ENCODE measurements at places on chromosomes 13 and 19.

DNA sequence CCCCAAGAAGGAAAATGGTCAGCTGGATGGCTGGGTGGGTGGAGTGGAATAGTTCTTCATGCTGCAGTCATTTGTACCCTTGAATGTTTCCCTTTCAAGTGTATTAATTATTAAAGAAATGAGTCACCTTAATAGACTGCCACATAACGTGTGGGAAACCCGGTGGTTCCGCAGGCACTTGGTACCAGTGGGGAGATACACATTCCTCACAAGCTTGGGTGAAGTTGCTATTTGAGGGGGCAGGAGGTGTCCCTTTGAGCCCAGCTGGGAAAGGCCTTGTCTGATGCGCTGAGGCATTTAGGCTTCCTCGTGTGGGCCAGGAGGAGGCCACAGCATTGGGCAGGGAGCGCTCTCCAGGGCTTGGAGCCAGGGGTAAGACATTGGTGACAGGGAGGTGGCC is 57.7 kb downstream of the ATP8A2 start:
- no peak for DNase-seq

DNA sequence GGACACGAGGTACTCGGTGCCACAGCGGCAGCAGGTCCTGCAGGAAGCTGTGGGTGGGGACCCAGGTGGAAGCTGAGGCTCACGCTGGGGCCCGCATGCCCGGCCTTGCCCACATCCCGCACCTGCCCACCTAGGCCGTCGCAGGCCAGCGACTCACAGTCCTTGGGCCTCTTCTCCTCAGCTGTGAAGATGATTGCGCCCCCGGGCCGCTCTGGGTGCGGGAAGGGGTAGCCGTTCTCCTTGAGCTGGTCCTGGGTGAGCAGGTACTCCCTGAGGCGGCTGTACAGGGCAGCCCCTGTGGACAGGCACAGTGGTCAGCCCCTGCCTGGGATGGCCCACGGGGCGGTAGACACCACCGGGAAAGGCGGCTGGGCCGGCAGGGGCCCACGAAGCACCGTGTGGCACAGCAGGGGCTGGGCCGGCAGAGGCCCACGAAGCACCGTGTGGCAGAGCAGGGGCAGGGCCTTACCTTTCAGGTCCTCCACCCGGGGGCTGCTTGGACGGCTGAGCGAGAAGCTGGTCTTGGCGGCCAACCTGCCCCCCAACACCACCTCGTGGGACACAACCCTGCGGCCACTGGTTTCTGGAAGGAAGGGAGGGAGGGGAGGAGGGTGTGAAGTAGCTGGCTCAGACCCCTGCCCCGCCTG is 6.6 kb upstream of the ATP8B3 start:
- DNase-seq: no peak

DNA sequence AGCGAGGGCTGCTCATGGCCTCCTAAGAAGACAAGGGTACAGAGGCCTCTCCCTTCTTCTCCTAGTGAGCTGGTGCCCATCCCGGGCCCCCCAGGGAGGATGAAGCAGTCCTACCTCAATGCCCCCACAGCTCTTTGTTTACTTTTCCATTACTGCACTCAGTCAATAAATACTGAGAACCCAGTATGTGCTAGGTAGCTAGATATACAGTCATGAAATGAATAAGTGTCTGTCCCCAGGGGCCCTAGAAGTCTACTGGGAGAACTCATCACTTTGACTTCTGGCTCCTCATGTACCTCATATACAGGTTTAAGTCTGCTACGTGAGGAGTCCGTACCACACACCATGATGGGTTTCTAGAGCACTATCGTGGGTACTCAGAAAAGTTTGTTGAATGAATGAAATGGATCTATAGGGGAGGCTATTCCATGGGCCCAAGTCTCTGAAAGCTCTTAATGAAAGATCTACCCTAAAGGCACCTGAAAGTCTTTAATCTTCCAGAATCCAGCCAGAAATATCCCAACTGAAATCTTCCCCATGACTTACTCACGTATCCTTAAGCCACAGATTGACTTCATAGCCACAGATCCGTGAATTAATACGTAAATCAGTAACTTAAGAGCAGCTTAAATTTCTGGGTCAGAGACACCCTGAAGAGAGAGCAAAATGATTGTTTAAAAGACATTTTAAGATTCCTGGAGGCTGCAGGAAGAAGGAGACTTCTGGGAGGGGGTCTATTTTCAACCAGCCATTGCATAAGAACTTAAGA is 51.6 kb upstream of the POMP start:
- no peak for DNase-seq

GRCh38 chr19:29507081-29507860 is 18.5 kb upstream of the VSTM2B start:
- no peak for DNase-seq

DNA sequence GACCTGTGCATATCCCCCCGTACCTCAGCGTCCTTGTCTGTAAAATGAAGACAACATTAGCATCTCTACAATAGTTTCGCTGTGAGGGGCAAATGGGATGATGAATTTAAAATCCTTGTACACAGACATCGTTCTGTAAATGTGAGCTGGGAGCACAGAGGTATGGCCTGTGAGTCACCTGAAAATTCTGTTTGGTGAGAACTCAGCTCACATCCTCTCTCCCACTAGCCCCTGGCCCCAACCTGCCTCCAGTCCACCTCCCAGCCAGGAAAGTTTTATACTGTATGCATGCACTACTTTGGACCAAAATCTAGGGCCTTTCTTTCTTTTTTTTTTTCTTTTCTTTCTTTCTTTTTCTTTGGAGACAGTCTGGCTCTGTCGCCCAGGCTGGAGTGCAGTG is 8.7 kb upstream of the IZUMO2 start:
- no peak for DNase-seq

DNA sequence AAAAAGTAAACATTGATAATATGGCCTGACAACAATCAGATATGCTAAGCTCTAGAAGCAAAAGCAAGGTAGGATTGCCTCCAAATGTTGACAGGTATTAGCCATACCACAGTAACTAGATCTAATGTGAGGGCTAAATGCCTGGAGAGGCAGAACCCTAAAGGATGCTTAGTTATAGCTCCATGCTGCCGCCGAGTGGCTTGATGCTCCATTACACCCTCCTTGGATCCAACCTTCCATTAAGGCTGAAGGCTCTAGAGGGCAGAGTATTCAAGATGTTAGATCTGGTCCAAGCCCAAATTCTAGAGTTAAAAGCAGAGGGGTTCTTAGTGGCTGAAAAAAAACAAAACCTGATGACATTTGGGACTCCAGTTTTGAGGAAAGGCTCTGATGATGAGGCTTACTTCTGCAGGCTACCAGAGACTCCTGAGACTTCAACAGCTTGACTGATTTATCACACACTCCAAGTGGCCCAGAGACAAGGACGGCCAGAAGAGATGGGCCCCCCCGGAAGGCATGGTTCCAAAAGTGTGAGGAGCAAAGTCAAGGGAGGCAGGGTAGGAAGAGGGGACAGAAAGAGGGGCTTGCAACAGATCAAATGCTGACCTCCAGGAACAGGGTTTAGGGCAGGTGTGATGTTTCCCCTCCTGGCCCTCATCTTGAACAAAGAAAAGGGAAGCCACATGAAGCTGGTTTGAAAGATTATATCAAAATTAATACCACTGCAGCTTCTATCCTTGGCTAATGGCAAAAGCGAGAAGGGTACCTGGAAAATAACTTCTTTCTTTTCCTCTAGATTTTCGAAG is 21.9 kb upstream of the CPB2 start:
- DNase-seq: peak; percentile 52

GRCh38 chr19:47141695-47142094 is 11.1 kb downstream of the SAE1 start:
- no peak for DNase-seq

DNA sequence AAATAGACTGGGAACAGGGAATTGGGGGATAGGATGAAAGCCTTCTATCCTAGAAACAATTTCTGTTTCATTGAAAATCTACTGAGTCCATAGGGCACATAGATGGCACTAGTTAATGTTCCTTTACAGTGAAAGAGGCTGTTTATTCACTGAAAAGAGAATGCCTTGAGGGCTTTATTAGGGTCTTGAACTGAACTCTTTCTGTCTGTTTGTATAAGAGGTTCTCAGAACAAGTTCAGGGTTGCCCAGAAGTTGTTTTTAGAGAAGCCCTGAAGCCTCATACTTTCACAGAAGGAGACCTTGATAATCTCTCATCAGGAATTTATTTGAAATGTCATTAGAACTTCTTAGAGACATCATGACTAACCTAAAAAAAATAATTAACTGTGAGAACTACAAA is 43.9 kb downstream of the ENOX1 start:
- no peak for DNase-seq

DNA sequence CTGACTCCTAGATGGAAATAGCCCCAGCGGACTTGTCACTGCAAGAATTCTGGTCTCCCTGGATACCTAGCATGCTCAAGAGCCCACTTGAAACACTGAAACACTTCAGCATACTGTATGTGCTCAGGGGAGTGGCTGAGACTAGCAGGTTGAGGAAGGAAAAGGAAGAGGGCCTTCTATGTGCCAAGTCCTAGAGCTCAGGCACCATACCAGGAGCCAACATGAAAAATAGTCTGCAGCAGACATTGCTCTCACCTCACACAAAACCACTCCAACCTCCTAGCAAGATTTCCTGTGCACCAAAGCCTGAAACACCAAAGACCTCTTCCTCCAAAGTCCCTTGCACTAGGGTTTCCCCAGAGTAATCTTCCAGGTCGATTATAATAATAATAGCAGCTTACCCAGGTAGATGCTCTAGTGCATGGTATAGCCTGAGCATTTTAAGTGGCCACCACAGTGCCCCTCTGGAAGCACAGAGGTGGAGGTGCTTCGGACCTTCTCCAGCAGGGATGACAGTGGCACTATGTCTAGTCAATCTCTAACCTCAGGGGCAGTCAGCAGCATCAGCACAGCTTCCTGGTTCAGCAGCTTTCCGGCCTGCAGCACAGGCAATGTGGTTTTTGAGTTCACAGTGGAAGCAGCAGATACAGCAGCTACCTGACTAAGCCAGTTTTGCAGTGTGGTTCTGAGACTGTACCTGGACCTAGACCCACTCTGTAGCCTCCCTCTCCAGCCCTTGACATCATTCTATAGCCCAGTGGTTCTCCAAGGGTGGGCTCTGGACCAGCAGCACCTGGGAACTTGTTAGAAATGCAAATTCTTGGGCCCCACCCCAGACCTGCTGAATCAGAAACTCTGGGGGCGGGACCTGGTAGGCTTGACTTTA is 45.6 kb upstream of the UBE2L5 start:
- peak; percentile 82 for DNase-seq

DNA sequence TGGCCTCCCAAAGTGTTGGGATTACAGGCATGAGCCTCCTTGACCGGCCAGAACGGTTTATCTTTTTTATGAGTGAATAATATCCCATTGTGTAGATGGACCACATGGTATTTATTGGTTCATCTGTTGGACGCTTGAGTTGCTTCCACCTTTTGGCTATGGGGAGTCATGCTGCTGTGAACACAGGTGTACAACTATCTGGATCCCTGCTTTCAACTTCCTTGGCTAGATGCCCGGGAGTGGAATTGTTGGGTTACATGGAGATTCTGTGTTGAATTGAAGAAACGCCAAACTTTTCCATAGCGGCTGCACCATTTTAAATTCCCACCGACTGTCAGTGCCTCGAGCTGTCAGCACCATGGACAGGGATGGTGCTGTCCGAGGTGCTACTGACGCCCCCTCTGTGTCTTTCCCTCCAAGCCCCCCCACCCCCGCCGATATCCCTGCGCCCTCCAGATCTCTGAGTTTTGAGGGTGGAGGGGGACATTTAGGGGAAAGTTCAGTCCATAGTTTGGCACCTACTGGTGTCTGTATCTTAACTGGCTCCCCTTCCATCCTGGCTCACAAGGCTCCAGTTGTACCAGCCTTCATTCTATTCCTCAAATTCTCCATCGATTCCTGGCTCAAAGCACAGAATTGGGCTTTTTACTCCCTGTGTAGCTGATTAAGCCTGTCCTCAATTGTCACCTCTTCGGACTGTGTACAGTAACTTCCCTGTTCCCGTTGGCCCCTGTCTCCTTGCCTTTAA is 27.3 kb downstream of the PNPLA6 start:
- DNase-seq: no peak

DNA sequence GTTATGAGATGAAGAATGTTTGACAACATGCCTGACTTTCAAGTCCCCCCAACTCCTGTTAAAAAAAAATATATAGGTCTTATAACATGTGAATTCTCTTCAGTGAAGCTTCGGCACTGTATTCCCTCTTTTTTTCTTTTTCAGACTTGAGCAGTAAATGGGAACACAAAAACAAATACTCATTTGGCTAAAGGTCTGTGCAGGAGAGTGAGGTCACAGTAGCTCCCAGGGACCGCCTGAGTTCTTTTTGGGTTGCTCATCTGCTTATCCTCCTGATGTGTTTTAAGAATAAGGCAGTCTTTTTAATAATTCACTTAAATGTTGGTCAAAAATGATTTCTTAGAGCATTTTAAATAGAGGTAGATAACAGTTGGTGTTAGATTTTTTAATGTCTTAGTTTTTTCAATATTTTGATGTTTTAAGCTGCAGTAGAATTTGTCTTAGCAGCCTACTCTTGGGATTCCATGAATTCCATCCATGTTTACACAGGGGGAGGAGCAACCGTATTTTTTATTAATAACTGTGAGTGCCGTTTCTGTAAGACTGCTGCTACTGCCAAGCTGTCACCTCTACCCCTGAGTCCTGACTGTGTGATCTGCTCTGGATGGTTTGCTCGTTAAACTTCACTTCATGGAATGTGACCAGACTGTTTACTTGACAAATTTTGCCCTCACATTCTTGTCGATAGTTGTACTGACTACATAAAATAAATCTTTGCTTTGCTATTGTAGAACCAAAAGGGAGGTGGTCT is 14.9 kb downstream of the HNRNPM start:
- DNase-seq: no peak

- DNase-seq: peak; percentile 33
Measured at GRCh38 chr19:18098891-18099622, 1.5 kb downstream of the MAST3 start.

GRCh38 chr13:49759503-49759902 is 33.0 kb downstream of the KPNA3 start:
- peak; percentile 3 for DNase-seq

DNA sequence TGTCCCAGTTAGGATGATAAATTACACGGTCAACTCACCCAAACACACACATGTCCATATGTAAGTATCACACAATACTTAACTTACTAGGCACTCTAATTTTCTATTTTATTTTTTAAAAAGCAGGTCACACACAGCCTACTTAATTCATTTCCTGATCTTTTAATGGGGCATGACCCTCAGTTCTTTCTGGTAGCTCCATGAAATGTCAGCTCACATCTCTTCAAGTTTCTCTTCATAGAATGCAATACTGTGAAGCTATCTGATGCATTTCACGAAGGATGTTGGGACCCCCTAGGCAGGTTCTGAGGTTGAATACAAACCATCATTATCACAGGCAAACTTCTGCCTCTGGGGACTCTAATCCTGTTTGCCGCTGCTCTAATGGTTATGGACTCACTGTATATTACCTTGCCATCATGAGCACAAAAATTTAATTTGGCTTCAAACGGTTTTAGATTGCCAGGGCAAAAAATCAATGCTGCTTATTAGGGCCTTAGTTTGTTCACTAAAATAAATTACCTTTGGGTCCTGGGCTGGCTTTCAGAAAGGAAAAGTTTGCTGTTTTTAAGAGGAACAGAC is 16.1 kb upstream of the DHRS12 start:
- DNase-seq: no peak
